ENCODE measurements at places on chromosomes 6 and 20.

DNA sequence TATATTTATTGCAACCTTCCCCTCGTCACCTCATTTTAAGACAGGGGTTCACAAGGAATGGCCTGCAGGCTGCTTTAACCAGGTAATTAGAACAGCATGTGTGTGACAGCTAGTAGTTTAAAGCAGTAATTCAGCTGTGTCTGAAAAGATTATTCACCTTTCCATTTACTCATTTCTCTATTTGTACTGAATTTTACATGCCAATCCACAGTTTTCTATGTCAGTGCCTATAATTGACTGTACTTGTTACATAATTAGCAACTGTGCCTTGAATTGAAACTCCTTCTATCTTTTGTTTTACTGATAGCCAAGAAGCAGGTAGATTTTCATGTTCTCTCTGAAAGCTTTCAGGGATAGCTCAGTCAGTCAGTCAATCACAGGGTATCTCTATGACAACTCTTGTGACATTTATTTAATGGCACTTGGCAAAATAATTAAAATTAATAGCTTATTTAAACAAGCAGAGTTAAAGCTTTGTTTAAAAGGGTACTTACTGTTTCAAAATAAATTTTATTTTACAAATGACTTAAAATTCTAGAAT, 214.0 kb downstream of the ZFAND3 start:
- no peak for DNase-seq

DNA sequence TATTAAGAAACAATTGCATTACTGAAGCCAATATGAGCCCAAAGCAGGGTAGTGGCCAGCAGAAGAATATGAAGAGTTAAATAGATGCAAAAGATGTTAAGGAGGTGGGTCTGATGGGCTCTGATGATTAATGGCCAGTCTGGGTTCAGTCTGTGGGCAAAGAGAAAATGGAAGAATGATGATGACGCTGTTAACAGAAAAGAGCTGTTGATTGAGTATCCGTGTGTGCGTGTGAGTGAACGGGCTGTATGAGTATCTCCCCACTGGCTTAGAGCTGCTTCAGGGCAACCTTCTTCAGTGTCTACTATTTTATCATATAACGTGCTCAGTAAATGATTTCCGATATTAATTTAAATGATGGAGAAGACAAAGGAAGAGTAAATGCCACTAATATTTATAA, 723.3 kb upstream of the MAP3K7 start:
- no peak for DNase-seq

DNA sequence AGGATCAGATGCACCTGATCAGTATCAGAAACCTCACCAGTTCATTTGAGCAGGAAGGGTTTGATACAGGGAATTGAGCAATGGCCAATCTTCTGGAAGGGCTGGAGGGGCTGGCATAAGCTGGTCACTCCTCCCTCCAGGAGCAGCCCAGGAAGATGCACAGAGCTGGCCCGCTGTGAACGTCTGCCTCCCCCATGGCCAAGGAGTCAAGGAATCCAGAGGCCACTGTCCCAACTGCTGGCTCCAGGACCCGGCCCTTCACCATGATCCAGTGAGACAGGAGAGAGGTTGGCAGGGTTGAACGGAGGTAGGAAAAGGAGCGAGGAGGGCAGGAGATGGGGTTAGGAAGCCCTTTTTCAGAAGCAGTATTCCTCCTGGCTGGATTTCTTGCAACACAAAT, 113.9 kb upstream of the CST7 start:
- DNase-seq, result no peak

- DNase-seq, result no peak
Observed at GRCh38 chr6:16681260-16681873, 79.9 kb downstream of the ATXN1 start.

- DNase-seq, result no peak
Observed at GRCh38 chr20:47761482-47762047, 23.7 kb downstream of the SULF2 start.

- DNase-seq, result no peak
Observed at GRCh38 chr6:162058281-162058875, 669.2 kb downstream of the PRKN start.

- DNase-seq, result no peak
Observed at GRCh38 chr6:76681781-76682180, 609.3 kb upstream of the IMPG1 start.

- DNase-seq, result no peak
Observed at GRCh38 chr20:51961964-51962761, 159.8 kb upstream of the SALL4 start.

All from CD4-positive, alpha-beta T cell treated with Interleukin-2 at 100 ng/mL for 4 hours (primary cell).